ENCODE measurements at places on chromosomes 4 and X. TPM values are rescaled to one million over a fixed set of nuclear protein-coding genes. Genes with fewer than 3 reads are reported as not detected.

The PABPC1L2B gene
- total RNA-seq, result not detected

GRCh38 chrX:153970357-153971123 lies 1.1 kb downstream of the HCFC1 start:
- DNase-seq, result peak; percentile 78

GRCh38 chr4:145920205-145920604 lies 18.4 kb downstream of the ZNF827 start:
- DNase-seq, result no peak

GRCh38 chr4:656436-657337 lies 17.4 kb downstream of the ATP5ME start:
- DNase-seq, result no peak

GRCh38 chrX:132955690-132956089 lies 2.7 kb downstream of the HS6ST2 start:
- no peak for DNase-seq

DNA sequence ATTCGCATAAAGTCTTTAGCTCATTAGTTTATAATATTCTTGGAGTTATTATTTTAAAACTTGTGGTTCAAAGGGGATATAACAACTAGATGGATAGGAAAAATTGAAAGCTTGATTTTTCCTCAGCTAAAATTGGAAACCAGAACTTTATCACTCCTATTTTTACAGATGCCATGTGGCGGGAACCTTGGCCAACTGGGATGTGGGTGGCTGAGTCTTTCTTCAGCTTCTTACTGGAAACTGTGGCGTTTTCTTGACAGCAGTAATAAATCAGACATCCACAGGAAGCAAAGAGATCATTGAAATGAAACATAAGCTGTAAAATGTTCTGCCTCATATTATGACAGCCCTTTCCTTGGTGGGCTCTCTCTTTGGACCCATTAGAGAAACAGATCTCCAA lies 84.1 kb downstream of the SPATA18 start:
- DNase-seq, result no peak

GRCh38 chr4:26701786-26702227 lies 117.9 kb downstream of the TBC1D19 start:
- no peak for DNase-seq

GRCh38 chr4:5510504-5510903 lies 197.9 kb downstream of the EVC2 start:
- DNase-seq, result no peak

The IQSEC2 gene
- 37.0 TPM for total RNA-seq

GRCh38 chr4:51855751-51856150 lies 12.8 kb downstream of the DCUN1D4 start:
- no peak for DNase-seq

DNA sequence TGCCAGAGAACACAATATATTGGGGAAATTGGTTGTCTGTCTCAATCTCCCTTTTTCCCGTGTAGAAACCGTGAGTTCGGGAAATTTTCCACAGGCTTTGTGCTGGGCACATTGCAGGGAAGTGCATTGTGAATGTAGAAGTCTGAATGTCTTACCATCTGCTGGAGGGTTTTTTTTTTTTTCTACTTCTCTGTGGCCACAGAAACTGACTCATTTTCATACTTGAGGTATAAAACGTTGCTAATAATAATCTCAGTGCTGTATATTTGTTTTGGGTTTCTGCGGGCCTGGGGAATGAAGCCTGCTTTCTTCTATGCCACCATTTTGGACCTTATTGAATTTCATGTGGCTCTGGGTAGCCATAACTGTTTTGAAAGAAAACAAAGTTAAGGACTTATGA lies 1001.2 kb downstream of the STIM2 start:
- peak; percentile 2 for DNase-seq

The IGFBP7 gene
- total RNA-seq, result 66.1 TPM

DNA sequence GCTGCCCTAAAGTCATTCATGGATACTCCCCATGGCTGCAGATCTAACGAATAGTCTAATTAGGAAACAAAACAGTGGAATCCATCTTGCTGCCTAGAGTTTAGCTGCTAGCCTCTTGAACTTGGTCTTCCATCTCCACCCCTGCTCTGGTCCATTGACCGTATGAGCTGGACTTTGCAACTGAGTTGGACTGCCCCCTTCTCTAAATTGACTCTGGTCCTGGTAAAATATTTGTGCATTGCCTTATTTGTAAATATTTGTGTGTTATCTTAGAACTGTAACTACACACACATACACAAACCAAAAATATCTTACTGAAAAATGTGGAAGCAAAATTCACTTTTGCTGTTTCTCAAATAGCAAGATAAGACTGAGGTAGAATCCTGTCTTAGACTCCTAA lies 181.3 kb downstream of the NWD2 start:
- no peak for DNase-seq

DNA sequence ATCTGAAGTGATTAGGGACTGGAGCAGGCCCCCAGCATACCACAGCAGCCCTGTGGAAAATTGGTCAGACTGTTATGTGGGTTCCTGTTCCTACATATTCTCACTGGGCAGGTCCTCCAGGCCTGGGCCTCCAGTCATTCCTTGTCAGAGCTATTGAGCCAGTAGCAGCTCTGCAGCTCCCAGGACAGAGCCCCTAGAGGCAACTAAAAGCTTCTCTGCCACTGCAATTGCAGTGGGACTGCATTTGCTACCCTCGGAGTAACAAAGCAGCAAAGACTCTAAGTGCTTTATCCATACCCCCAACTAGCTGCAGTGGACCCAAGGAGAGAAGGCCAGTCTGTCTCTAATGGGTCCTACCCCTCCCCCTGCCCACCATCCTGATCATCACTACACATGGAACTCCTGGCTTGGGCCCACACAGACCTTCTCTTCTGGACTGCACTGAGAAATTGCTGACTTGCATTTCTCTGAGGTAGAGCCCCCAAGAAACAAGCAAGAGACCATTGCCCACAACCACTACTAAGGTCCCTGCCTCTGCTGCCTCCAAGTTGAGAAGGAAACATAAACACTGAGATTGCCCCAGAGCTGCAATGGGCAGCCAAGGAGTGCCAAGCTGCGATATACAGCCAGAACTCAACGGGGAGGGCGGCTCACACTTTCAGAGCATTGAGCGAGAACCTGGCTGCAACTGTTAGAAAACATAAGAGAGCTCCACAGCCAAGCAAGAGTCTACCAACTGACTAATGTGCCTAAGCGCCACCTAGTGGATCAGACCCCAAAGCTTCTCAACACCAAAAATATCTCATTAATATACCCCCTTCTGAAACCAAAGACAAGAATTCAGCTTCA lies 738.7 kb upstream of the NDST4 start:
- no peak for DNase-seq

The P2RY8 gene
- not detected for total RNA-seq

GRCh38 chr4:52173470-52174045 lies 122.5 kb downstream of the SPATA18 start:
- DNase-seq, result no peak

DNA sequence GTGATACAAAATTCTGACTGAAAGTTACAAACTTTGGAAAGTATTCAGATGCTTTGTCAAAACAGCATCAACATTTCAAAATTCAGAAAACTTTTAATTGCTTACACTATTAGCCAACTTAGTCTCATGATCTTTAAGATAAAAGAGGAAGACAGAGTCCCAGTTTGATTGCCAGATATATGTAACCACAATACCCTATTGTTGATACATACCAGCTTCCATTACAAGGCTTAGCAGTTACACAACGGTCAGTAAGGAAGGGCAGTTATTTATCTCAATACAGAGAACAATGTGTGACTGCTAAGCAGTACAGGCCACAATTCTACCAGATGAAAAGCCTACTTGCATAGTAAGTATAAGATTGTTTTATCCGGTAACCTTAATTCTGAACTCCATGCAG lies 138.4 kb downstream of the SPANXN3 start:
- peak; percentile 6 for DNase-seq

The ADH7 gene
- not detected for total RNA-seq

The KIAA1210 gene
- not detected for total RNA-seq

DNA sequence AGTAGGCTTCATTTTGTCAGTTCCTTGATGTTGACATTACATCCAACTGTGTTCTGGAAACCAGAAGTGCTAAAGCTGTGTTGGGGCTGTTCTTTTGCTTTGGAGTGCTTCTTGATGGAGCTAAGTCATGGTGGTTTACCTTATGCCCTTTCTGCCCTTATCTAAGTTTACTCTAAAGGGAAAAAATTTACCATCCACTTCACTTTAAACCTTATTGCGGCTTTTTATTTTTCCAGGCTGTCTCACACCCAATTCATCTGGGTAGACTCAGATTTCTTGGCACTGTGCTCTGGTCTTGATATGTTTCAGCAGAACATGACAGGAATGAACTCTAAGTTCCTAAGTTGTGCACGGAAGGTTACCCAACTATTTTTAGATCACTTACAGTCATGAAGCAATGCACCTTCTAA lies 104.7 kb upstream of the TTC29 start:
- peak; percentile 29 for DNase-seq

The CYLC1 gene
- not detected for total RNA-seq

DNA sequence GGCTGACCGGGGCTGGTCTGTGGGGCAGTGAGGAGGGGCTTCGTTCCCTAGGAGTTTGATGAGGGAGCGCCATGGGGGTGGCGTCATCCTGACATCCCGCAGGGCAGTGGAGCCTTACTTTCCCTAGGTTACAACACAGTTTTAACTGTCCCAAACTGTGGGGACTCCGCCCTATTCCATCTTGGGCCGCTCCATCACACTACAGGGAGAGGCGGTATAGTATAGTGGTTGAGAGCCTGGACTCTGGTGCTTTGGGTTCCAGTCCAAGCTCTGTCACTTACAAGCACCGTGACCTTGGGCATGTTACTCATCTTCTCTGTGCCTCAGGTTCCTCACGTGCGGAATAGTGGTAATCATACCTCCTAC lies 44.2 kb downstream of the ZNF185 start:
- DNase-seq, result no peak

- no peak for DNase-seq
Observed at GRCh38 chr4:123351713-123352112, 44.9 kb upstream of the SPRY1 start.

DNA sequence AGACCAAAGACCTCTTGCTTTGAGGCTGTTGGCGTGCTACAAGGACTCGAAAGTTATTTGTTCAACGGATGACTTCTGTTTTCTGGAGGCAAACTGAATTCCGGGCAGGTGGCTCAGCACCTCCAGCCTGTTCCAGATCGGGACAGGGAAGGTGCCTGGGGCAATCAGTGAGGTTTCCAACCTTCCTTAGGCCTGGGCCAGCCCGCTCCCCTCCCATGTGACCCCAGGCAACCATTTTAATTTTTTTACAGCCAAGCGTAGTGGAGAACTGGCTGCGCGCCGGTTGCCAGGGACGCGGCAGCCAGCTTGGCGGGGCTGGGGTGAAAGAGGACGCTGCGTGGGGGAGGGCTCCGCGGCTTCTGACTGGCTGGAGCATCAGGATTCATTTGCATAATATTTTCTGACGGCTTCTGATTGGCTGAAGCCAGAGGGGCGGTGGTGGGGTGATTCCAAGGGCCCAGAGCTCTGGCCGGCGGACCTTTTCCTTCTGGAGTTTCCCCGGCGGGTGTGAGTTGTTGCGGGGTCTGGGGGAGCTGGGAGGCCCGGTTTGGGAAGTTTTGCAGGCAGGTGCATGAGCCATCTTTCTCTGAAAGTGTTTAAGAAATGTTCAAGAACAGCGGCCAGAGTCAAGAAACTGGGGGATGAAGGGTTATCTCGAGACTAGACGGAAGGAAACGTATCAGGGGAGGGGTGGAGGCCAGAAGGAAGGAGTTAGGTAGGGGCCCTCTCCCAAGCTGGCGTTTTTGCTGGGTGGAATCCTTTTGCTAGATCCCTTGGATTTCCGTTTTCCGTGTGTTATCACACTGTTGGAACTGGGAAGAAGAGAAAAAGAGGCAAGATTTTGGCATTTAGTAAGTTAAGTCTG lies at the start of gene MID1IP1:
Gene MID1IP1, plus strand, starts transcription at position 479 of the 865 bp plus-strand sequence. CDS start 3,488 bp downstream, outside the sequence.
- peak; percentile 96 for DNase-seq

- peak; percentile 95 for DNase-seq
Observed at GRCh38 chr4:112296949-112297880, at the start of gene ALPK1. ALPK1 (plus strand) TSS chr4:112297369.

DNA sequence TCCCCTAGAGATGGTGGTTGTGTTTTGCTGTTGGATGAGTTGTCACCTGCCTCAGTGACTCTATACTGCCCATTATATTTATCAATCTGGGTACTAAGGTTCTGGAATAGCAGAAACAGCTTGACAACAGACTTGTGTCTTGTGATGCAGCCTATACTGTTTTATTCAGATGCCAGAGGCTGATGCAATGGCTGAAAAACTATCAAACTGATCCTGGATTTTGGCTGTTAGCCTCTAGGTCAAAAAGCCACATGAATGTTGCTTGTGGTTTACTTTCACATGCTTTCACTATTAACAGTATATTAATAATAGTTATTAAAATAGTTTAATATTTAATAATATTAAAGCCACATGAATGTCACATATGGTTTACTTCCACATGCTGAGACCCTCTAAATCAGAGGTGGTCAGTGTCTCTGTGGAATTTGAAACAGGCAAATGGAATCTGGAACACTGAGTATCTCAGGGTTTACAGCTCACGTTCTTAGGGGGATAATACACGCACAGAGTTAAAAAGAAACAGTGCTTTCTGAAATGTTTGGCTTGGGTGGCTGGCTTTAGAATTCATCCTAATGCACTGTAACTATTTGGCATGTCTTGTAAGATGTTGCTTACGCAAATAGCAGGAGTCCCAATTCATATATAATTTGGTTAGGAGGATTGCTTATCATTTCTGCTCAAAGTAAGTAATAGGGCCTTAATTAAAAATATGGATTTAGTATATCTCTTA lies 82.5 kb upstream of the LCORL start:
- DNase-seq, result no peak

GRCh38 chrX:154734061-154734781 lies 16.7 kb downstream of the GAB3 start:
- no peak for DNase-seq

The FAM184B gene
- total RNA-seq, result not detected

GRCh38 chr4:151728679-151729078 lies 32.1 kb downstream of the GATB start:
- no peak for DNase-seq

GRCh38 chr4:21366312-21366711 lies 582.3 kb downstream of the KCNIP4 start:
- no peak for DNase-seq

The CYSLTR1 gene
- total RNA-seq, result not detected

The HOPX gene
- 1.2 TPM for total RNA-seq

The RASGEF1B gene
- total RNA-seq, result 3.0 TPM

The CYBB gene
- total RNA-seq, result 0.60 TPM

The PAGE2B gene
- not detected for total RNA-seq

DNA sequence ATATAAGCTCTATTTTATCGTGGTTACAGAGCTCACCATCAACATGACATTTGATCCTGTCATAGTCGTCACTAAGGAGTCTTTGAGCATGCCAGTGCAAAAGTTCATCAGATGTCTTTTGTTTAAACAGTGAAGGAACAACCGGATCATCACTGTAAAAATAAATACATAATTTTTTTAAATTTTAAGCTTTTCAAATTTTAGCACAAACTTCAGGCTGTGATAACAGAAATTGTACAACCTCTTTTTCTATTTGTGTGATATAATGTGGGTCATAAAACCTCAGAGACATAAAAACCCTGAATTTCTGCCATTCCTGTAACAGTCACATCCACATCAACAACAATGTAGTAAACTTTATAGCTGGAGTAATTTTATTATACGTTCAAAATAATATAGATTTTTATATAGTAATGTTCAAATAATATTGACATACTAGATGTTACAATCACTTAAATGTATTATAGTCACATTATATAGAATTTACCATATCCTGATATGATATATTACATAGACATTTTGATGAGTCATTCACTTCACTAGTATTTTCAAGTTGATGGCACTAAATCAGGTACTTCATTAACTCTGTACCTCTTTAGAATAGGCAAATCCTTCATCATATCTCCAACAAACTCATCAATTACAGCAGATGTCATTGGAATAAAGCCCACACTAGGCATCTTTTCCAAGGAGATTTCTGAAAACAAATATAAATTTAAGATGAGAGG lies 47.7 kb downstream of the DDX60L start:
- DNase-seq, result no peak
